CD4-positive, alpha-beta memory T cell (primary cell): ENCODE measurements at places on chromosomes 12 and 14.
A peak's percentile ranks its signal among the peaks of the same experiment; 100 is the strongest.

GRCh38 chr12:58412461-58413060, 471.2 kb downstream of the ATP23 start:
- no peak for DNase-seq

DNA sequence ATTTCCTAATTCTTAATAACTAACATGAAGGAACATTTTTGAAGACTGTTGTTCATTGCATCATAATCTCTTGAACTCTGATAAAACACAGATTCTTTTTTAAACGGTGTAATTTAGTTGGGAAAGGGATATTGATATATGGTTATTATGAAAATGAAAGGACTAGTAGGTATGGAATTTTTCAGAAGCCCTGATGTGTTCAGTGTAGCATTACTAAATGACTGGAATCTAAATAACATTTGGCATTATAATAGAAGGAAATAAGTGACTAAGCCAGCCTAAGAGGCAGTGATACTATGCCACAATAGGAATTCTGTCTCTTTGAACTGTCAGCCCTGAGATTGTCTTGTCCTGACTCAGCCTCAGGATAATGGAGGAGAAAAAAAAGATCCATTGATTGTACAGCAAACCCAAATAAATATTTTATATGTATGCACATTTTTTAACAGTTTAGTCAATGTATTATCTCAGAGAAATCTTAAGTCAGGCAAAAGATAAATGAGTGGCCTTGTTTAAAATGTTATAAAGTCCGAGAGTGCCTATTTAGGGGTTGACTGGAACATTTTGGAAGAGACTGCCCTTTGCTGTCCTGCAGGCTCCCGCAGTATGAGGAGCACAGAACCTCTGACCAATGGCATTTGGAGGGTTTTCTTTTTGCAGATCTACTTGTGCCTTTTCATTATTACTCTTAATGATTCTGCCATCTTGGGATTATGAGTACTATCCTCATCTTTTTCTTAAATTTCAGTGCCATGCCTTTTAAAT, 271.2 kb downstream of the EGLN3 start:
- no peak for DNase-seq

- peak; percentile 58 for DNase-seq
These were observed 34.1 kb upstream of the FAM181A start for GRCh38 chr14:93892923-93893558.

- DNase-seq = no peak
These were observed 157.4 kb downstream of the LRRK2 start for GRCh38 chr12:40382217-40382616.

DNA sequence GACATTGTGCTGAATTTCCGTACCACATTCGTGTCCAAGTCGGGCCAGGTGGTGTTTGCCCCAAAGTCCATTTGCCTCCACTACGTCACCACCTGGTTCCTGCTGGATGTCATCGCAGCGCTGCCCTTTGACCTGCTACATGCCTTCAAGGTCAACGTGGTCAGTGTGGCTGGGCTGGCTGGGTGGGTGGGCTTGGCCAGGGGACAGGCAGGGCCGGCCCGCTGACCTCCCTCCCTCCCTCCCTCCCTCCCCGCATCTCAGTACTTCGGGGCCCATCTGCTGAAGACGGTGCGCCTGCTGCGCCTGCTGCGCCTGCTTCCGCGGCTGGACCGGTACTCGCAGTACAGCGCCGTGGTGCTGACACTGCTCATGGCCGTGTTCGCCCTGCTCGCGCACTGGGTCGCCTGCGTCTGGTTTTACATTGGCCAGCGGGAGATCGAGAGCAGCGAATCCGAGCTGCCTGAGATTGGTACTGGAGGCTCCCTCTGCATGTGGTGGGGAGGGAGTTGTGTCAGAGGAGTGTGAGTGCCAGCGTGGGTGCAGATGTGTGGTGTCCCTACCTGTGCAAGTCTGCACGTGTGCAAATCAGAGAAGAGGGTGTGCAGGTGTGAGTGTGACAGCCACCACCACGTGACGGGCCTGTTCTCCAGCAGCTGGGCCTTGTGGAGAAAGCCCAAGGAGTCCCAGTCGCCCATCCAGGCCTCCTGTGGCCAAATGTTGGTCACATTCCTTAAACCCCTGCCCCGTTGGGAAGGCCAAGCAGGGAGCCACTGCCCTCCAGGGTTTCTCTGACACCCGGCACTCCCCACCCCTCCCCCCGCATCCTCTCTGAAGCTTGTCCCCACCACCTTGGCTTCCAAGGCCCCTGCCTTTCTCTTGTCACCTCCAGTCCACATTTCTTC, 5.3 kb downstream of the KCNH3 start:
- DNase-seq = no peak

DNA sequence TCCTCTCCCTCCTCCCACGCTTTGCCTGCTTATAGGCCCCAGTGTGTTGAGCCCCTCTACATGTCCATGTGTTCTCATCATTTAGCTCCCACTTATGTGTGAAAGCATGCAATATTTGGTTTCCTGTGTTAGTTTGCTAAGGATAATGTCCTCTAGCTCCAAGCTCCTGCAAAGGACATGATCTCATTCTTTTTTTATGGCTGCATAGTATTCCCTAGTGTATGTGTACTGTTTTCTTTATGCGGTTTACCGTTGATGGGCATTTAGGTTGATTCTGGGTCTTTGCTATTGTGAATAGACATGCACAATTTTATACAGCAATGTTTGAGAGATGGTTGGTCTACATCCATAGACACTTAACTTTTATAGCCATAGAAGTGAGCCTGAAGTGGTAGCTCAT, 5.1 kb downstream of the RESF1 start:
- DNase-seq = no peak

DNA sequence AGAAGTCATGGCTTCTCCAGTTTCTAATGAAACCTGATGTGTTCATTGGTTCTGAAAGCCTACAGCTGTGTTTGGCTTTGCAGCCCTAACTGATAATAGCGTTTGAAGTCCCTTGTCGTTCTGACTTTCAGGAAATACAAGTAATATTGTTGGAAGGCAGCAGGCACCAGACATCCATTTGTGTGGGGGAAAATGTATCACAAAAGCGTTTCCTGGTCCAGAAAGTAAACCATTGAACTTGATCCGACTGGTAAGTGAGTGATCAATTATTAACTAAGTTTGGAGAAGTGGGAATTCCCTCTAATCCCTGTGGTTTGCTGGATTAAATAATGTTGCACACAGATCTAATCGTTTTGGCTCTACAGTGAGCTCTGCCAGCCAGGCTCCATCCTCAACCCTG, 77.3 kb upstream of the LTA4H start:
- no peak for DNase-seq

GRCh38 chr14:23932639-23933038, 20.9 kb upstream of the DHRS4 start:
- no peak for DNase-seq

GRCh38 chr12:98771811-98772752, 127.0 kb downstream of the APAF1 start:
- no peak for DNase-seq
